ENCODE measurements at places on chromosomes 2 and 18.

- no peak for DNase-seq
Measured at GRCh38 chr2:3034856-3035255, 342.8 kb downstream of the EIPR1 start.

DNA sequence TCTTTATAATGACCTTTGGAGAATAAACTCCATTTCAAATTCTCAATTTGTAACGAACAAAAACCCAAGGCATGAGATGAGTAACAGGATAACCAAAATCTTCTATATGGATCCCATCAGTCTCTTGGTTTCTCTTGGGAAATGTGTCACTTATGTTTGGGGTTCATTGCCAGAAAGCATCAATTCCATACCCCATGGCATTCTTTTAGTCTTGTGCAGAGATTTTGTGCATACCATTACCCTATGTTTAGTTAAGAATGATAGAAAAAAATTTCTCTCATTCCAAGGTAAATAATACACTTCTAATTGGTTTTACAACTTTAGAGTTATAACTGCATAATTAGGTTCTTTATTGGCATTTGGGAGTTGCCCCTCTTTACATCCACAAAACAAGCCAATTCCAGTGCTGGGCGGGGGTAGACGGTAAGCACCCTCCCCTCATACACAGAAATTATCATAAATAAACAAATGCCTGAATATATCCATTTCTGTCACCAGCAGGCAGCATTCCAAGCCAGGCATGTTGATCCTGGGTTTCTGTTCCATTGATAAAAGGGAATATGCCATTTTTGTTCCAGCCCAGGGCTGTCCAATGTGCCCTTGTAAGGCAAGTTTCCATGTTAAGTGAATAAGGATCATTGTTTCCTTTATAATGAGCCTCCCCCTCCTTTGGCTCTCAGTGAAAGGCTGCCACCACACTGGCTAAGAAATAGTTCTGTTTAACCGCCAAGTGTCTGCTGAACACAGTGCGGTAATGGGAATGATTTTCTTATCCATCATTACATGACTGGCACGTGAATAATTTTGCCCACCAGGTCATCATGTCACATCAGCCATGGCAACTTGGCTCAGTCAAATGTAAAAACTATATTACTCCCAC lies 680.1 kb upstream of the ZEB2 start:
- DNase-seq, result no peak

- no peak for DNase-seq
Measured at GRCh38 chr2:11344956-11345677, 681 bp upstream of the ROCK2 start.

DNA sequence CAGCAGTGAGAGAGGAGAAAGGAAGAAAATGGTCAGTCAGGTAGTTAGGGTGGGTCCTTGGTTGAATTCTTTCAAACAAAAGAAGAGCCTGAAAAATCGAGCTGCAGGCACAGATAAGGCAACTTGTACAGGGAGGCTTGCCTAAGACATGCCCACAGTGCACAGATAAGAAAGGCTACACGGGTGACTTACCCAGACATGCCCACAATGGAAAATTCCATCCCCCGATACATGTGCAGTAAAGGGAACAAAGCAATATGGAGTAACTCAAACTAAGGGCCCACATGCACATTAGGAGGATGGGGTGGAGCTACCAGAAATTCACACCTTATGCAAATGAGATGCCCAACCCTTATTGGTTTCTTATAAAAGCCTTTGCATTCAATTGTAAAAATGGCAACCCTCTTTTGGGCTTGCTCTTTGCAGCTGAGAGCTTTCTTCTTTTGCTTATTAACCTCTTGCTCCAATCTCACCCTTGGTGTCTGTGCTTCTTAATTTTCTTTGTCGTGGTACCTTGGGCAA lies 110.3 kb upstream of the RMP24 start:
- DNase-seq, result no peak

DNA sequence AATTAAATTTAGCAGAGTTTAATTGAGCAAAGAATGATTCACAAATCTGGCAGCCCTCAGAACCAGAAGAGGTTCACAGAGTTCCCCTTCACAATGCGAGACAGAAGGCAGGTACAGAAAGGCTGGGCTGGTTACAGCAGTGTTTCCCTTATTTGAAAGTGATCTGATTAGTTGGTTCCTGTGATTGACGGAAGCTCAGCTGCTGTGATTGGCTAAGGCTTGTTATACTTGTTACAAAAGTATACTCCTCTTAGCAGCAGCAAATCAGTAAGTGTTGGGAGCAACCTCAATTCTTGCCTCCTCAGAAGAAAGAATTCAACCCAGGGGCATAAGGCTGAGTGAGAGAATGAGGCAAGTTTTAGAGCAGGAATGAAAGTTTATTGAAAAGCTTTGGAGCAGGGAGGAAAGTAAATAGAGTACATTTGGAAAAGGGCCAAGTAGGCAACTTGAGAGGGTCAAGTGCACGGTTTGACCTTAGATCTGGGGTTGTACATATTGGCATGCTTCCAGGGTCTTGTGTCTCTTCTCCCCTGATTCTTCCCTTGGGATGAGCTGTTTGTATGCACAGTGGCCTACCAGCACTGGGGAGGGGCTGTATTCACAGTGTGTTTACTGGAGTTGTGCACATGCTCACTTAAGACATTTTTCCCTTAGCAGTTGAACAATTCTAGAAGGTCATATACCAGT lies 431.8 kb upstream of the RAB12 start:
- no peak for DNase-seq
